GM19239 (cell line): ENCODE measurements at places on chromosomes 1 and 21.

DNA sequence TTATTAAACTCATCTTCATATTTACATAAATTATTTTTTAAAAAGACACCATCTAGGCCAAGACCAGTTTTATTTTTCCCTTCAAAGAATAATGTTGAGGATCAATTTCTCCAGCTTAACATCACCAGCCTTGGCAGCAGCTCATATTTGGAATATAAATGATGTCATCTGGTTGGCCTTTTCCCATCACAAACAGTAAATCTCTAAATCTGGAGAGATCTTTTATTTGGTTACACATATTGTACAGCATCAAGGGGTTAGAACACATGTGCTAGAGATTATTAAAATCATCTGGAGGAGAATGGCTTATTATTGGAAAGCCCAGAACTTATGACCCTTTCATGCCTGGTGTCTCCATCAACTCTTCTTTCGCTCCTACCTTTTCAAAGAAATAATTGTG is 508.8 kb downstream of the PLPP3 start:
- no peak for DNase-seq

- no peak for DNase-seq
Measured at GRCh38 chr1:221778125-221778524, 36.2 kb upstream of the DUSP10 start.

- DNase-seq: no peak
Measured at GRCh38 chr1:3642919-3643675, 6.8 kb downstream of the WRAP73 start.

DNA sequence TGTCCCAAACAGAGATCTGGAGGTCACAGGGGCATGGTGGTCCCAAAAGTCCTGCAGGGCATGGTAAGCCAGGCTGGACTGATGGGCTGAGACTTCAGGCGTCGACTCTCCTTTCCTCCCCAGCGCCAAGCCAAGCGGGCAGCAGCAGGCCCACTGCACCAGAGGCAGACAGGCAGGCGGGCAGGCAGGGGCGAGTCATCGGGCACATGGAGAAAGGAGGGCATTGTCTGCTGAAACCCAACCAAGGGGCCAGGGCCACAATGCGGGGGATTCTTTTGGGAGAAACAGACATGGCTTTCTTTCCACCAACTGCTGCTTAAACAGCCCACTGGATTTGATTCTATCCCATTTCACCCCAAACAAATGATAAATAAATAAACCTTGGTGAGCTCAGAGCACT is 46.2 kb downstream of the TRABD2B start:
- no peak for DNase-seq

DNA sequence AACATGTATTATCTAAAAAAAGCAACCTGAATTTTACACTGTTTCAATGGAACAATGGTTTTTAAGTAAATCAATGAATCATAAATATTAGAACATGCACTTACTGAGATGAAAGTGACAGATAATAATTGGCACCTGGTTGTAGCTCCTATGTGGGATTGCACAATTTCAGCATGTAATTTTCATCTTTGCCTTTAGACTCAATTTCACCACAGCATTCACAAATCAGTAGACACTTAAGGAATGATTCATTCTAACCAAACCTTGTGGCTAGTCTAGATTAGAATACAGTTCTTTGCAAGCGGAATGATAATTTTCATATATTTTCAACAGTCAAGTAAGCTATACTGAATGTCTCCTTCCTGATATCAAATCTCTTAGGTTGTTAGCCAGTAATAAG is 853.4 kb downstream of the KCNT2 start:
- DNase-seq: no peak

- DNase-seq: no peak
Measured at GRCh38 chr1:51583532-51583931, 33.4 kb upstream of the OSBPL9 start.

DNA sequence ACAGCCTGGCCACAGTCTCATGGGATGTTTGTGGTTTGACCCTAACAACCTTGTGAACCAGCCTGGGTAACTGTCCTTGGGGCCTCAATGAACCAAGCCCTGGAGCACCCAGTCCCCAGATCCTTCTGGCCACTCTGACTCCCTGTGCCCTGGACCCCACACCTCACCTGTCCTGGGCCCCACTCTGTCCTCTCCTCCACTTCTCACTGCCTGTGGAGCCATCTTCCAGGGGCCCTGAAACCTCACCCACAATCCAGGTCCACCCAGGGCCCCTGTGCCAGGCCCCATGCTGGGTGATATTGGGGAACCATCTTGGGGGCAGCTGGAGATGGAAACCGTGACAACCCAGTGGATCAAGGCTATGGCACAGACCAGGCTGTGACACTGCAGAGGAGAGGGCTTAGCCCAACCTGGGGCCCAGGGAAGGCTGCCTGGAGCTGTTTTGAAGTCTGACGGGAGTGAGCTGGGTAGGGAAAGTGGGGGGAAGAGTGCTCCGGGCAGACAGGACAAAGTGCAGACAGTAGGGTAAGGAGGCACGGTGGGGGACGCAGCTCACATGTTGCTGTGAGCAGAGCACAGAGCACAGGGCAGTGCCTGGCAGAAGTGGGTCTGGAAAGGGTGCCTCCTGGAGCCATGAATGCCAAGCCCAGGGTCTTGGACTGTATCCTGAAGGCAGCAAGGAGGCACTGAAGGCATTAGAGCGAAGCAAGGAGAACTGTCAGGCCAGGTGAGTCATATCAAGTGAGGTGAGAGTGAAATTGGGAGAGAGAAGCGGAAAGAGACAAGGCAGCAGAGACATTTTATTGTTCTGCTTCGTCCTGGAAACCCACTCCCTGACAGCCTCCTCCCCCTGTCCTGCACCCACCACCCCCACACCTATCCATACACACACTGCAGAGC is 12.1 kb upstream of the LRP8 start:
- DNase-seq: no peak

- DNase-seq: no peak
Measured at GRCh38 chr21:41628256-41628655, 120.3 kb upstream of the TMPRSS2 start.
